T-helper 1 cell treated with Interleukin-12 subunit alpha and Interleukin-12 subunit beta and Interleukin-4 antibody, amounts not matched to agents 30 ng/mL and 1 ng/mL, for 36 hours (primary cell): ENCODE measurements at places on chromosomes 5 and 9. TPM values are rescaled to one million over a fixed set of nuclear protein-coding genes. Genes with fewer than 3 reads are reported as not detected.

C5orf52 gene
- total RNA-seq = 0.32 TPM in 1 of 2 replicates, not detected in the other

ASPN gene
- not detected in 2 replicates for total RNA-seq

LVRN gene
- total RNA-seq = 0.07 TPM in 1 of 2 replicates, not detected in the other

SLC12A7 gene
- total RNA-seq = 76.7 and 76.9 TPM in 2 replicates

PTGDS gene
- 5.2 and 5.3 TPM in 2 replicates for total RNA-seq
